Activated naive CD8-positive, alpha-beta T cell treated with anti-CD3 and anti-CD28 coated beads, Interleukin-2, amount 50 U/mL, for 24 hours (primary cell): ENCODE measurements at places on chromosomes 5 and 9.

DNA sequence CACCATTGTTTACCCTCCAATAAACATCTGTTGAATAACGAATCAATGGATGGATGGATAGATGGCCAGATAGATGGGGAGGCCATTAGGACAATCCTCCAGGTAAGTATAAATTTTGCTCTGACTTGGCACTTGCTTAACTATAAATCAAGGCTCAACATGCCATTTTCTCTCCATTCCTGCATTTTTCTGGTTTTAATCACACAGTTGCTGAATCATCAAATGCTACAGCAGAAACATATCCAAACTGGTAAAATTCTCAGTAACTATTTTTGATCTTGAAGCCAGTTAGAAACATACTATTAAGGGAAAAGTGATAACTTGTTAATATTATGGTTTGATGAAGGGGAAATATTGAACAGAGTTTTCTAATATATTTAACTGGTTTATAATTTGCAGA is 71.5 kb upstream of the MTAP start:
- H3K27me3 ChIP-seq = peaks cover 8% of the 10 kb centered on the region
- H3K4me1 ChIP-seq = no peaks in the 10 kb centered on the region
- no peak for DNase-seq
- H3K4me3 ChIP-seq = no peak overlapping the region
- H3K36me3 ChIP-seq = no peaks in the 10 kb centered on the region
- no peak overlapping the region for H3K27ac ChIP-seq

DNA sequence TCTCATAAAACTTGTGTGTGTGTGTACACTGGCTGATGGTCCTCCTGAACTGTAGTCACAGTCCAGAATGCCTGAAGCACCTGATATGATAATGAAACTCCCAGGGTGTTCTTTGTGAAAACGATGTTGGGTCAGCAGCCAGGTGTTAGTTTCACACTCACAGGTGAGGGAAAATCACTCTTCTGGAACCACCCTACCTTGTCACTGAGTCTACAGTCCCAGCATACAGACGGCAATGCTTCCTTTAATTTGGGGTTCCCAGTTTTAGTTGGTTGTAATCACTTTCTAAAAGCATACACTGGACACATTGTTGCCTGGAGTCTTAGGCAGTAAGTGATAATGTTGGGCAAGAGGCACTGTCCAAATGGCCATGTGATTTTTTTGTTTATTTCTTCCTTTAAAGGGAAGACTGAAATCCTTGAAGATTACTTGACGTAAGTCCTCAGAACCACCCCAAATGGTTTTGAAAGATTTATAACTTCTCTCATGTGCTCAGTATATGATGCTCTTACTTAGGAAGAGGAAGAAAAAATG is 18.2 kb upstream of the MGAT1 start:
- H3K4me3 ChIP-seq = no peak overlapping the region
- H3K27me3 ChIP-seq = no peaks in the 10 kb centered on the region
- H3K4me1 ChIP-seq = peaks cover 53% of the 10 kb centered on the region
- DNase-seq = no peak
- H3K36me3 ChIP-seq = no peaks in the 10 kb centered on the region
- no peak overlapping the region for H3K27ac ChIP-seq

DNA sequence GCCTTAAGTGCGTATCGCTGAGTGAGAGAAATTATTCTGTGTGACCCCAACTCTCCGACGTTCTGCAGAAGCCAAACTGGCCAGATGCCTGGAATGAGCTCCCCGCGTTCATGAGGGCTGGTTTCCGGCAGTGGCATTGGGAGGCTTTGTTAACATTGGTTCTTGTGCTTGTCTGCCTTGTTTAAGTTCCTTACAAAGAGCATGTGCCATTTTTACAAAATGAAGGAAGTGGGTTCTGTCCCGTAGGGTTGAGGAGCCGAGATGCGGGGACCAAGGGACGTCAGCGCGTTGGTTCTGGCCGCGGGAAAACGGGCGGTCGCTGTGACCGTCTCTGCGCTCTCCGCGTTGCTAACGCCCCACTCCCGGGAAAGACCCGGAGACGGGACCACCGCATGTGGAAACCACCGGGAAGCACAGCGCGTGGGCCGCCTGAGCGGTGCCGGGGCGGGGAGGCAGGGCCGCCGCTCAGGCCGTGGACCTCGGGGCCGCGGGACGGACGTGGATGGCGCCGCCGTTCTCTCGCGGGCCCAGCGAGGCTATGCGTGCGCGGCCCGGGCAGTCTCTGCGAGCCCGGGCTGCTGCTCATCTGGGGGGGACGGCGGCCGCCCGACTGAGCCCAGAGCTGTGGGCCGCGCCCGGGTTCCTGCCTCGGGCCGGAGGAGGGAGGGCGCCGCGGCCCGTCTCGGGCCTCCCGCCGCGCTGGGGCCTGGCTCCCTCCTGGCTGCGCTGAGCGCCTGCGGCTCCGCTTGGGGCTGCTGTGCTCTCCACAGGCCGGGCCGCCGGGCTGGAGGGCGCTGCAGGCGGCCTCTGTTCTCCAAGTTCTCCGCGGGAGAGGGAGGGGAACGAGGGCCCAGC is 13.4 kb downstream of the RABL6 start:
- DNase-seq = no peak
- H3K4me1 ChIP-seq = peaks cover 5% of the 10 kb centered on the region
- H3K27me3 ChIP-seq = no peaks in the 10 kb centered on the region
- peaks cover 12% of the 10 kb centered on the region for H3K36me3 ChIP-seq
- no peak overlapping the region for H3K27ac ChIP-seq

DNA sequence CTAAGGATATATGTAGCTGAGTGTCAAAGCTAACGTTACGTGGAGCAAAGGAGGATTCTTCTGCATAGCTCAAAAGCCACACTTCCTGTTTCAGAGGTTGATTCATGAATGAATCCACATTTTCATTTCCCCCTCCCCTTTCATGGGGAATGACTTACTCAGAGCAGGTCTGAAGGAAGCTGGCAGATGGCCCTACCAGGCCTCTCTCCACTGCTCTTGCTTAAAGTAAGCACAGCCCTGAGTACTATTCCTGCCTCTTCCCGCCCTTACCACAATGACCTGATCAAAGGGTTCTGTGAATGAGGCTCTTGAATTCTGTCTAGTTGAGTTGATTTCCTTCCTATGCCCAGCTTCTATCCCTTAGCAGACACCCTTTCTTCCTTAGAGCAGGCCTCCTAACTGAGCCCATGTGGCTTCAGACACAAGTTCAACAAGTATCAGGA is 6.3 kb downstream of the IGIP start:
- no peak overlapping the region for H3K4me3 ChIP-seq
- DNase-seq = peak; percentile 14
- H3K36me3 ChIP-seq = no peaks in the 10 kb centered on the region
- H3K27me3 ChIP-seq = no peaks in the 10 kb centered on the region

- H3K4me3 ChIP-seq = no peak overlapping the region
- no peak overlapping the region for H3K27ac ChIP-seq
- peaks cover 3% of the 10 kb centered on the region for H3K27me3 ChIP-seq
- no peaks in the 10 kb centered on the region for H3K36me3 ChIP-seq
- peaks cover 9% of the 10 kb centered on the region for H3K4me1 ChIP-seq
Measured at GRCh38 chr9:97975376-97975775, 7.8 kb upstream of the ANP32B start.

DNA sequence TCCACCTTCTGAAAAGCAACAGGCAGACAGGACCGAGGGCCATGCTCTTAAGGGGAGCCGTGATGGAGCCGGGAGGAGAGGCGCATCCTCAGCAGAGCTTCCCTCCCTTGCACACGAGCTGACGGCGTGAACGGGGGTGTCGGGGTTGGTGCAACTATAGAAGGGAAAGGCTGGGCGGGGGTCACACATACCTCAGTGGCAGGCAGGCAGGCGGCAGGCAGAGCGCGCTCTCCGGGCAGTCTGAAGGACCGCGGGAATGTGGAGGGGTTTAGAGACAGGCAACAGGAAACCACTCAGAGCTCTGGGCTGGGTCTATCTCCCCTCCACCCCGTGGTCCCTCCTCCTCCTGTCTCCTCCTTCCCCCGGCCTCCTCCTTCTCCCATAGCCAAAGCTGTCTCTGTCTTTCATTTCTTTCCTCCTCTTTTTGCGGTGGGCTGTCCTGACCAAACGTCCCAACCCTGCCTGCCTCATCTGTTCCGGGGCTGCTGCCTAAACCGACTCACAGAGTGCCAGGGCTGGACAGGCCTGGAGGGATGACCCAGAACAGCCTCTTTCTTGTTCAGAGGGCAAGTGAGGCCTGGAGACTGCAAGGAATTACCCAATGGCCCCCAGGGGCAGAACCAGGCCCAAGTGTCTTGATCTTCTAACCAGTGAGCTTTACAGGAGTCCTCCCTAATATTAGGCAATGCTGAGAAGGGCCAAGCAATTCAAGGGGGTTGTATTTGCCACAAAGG is at the start of gene SPARC:
Gene SPARC (minus strand): TSS at position 242 of the 734 bp plus-strand sequence. CDS start 10,727 bp downstream, outside the sequence.
- no peak for DNase-seq
- peaks cover 7% of the 10 kb centered on the region for H3K4me1 ChIP-seq
- peaks cover 23% of the 10 kb centered on the region for H3K27me3 ChIP-seq
- no peak within 1 kb of the TSS for H3K27ac ChIP-seq
- H3K4me3 ChIP-seq = peak within 1 kb of the TSS; percentile 44

DNA sequence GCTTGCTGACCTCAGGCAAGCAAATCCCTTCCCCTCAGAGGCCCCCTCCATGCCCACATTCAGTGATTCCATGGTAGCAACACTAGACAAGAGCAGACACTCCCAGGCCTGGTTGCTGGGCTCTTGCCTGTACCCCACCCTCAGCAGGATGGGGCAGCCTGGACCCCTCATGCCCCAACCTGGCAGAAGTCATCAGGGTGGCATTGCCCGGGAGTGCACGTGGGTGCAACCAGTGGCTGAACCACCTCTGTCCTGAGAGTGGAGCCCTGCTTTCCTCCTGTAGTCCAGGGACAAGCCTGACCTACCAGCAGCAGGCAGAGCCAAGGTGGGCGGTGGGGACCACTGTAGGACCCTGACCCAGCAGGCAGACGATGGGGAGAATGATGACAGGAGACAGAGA is 65.8 kb upstream of the TBC1D2 start:
- no peaks in the 10 kb centered on the region for H3K36me3 ChIP-seq
- H3K4me1 ChIP-seq = no peaks in the 10 kb centered on the region
- no peak overlapping the region for H3K4me3 ChIP-seq
- no peak for DNase-seq
